Stimulated activated CD8-positive, alpha-beta memory T cell treated with anti-CD3 and anti-CD28 coated beads, Interleukin-7, amount 100 ng/mL, for 4 hours (primary cell): ENCODE measurements at places on chromosomes 6 and 20.

GRCh38 chr6:20658516-20658915 is 124.3 kb downstream of the CDKAL1 start:
- no peak for DNase-seq

- no peak for DNase-seq
These were observed 22.9 kb downstream of the NT5E start for GRCh38 chr6:85472744-85473143.

DNA sequence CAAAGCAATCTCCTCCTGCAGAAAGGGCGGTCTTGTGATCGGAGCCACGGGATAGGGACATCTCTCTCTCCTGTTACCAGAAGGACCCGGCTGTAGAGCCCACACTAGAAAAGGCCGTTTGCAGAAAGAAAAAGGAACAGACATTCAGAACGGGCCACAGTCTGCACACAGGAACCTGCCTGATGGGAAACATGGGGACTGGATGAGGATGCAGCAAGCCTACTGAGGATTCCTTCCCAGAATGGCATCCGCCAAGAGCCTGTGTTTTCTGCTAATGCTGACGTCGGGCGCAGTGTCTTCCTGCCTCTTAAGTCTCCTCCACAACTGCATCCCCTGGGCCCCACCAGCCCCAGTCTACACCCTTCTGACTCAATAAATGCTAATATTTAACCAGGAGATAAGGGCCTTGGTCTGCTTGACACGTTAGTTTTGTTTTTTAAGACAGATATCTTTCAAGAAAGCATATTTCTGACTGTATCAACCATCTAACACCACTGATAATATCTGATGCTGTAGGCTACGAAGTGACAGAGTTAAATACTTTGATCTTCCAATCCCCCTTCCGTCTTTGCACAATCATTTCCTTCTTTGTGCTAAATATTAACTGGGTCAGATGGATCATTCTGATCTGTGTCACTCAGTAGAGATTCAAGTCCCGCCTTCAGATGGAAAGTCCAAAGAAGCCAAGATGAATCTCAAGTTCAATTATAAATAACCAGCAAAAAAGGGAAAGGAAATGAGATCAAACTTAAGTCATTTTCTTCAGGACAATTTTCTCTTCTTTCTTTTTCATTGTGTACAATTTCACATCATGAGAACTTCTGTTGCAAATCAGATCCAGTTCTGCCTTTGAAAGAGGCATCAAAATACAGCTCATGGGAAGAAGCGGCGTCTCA is 20.7 kb downstream of the FAM50B start:
- no peak for DNase-seq

DNA sequence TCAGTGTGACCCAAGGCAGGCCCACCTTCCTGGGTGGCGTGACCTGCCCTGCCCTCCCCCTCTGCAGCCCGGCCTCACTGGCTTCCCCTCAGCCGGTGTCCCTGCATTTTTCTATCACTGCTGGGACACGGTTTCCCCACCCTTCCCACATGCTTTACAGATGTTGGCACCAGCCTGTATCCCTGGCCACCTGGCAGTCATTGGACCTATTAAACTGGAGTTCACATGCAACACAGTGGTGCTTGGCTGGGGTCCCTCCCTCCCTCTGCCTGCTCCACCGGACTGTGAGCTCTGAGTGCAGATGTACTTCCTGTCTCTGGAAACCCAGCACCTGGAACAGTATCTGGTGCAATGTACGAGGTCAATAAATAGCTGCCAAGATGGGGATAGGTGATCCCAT is 25.5 kb upstream of the STX16 start:
- no peak for DNase-seq

DNA sequence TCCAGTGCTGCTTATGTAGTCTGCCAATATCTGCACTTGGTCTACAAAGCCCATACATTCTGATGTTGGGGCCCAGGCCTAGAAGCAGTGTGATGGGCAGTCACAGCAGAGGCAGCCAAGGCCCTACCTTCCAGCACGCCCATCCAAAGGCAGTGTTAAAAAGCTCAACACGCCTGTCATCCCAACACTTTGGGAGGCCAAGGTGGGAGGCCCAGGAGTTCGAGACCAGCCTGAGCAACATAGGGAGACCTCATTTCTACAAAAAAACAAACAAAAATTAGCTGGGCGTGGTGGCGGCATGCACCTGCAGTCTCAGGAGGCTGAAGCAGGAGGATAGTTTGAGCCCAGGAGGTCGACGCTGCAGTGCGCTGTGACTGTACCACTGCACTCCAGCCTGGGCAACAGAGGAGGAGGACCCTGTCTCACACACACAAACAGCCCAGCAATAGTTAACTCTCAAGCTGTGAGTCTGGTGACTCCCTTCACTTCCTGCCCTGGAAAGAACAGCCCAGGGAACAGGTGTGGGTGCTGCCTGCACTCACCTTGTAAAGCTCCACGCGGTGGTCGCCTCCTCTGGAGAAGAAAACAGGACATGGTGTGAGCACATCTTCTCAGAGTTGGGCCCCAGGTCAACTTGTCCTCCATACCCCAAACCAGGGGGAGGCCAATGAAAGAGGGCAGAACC is 68.8 kb downstream of the PYGB start:
- DNase-seq, result no peak

GRCh38 chr6:28738396-28738765 is 185.4 kb downstream of the TRIM27 start:
- no peak for DNase-seq

DNA sequence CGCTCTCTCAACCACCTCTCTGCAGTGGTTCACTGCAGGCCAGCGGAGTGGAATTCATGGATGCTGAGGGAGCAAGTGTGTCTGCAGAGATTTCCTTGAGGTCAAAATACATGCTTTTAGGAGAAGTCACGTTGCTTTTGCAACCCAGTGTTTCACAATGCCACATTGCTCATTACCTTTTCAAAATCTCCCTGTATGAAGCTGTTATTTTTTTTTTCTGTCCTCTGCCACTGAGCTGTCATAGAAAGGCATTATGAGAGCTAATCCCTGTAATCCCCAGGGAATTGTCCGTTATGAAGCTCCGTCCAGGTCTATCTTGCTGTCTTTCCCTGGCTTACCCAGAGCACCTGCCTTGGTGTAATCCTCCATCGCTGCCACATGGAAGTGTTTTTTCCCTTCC is 60.5 kb upstream of the SLC22A23 start:
- DNase-seq, result no peak

- no peak for DNase-seq
These were observed 211.5 kb upstream of the DTNBP1 start for GRCh38 chr6:15874326-15874725.
